ENCODE measurements at places on chromosomes 16 and 17.

GRCh38 chr16:31364421-31364820 is 9.4 kb downstream of the ITGAX start:
- H3K36me3 ChIP-seq, result no peaks in the 10 kb centered on the region
- H3K4me1 ChIP-seq, result no peaks in the 10 kb centered on the region
- no peak for DNase-seq
- H3K4me3 ChIP-seq, result no peak overlapping the region

DNA sequence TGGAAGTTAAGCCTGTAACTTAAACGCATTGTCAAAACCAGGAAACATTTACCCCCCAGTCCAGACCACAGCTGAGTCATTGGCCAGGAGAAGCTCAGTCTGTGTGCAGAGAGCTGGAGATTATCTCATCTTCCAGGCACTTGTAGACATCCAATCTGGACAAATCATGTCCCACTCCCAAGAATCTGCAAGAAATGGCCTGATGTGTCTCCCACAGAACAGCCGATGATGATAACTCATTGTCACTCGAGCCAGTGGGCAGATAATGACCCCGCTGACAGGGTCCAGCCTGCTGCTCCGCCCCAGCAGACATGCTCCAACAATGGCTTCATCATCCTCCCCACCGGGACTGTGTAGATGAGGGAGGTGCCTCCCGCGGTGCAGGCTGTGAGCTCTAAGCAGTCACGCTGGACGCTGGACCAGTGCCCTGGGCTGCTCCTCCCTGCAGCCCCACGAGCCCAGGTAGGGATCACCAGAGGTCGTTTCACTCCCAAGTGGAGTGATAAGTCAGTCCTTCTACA is 322.5 kb downstream of the C16orf95 start:
- no peaks in the 10 kb centered on the region for H3K4me1 ChIP-seq
- no peak overlapping the region for H3K27ac ChIP-seq
- no peak for DNase-seq
- no peaks in the 10 kb centered on the region for H3K27me3 ChIP-seq

GRCh38 chr16:3961449-3961849 is 80.9 kb upstream of the CREBBP start:
- no peak for DNase-seq
- H3K27me3 ChIP-seq, result peaks cover 3% of the 10 kb centered on the region
- H3K4me1 ChIP-seq, result peaks cover 9% of the 10 kb centered on the region

DNA sequence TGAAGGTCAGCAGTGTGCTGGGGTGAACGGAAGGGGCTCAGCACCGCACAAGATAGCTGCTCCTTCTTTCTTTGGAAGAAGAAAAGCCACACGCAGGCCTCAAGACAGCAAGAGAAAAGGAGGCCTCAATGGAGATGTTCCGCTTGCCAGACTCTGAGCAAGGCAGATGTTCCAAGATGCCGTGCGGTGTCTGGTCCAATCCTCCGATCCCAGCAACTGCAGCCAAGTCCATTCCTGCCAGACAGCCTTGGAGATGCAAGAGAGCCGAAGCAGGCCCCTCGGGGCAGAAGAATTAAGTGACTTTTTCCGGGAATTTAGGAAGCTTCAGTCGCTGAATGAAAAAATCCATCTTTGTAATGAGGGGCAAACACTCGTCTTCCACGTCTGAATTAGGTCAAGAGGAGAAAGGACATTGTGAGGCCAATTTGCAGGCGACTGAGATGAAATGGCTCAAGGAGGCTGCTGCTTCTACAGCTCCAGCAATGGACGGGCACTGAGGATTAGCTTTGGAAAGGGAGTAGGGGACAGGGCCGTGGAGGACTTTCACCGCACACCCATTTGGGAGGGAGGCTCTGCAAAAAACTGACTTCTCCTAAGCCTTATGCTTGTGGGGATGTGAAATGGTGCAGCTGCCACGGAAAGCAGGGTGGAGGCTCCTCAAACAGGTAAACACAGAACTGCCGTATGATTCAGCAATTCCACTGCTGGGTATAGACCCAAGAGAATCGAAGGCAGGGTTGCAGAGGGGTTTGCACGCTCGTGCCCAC is 44.7 kb downstream of the RPH3AL start:
- H3K27me3 ChIP-seq, result no peaks in the 10 kb centered on the region
- H3K27ac ChIP-seq, result no peak overlapping the region
- H3K4me1 ChIP-seq, result no peaks in the 10 kb centered on the region
- DNase-seq, result no peak
- no peak overlapping the region for H3K4me3 ChIP-seq
- H3K36me3 ChIP-seq, result no peaks in the 10 kb centered on the region

GRCh38 chr16:48607056-48607825 is 2.7 kb downstream of the N4BP1 start:
- H3K27me3 ChIP-seq, result no peaks in the 10 kb centered on the region
- H3K4me1 ChIP-seq, result peaks cover 56% of the 10 kb centered on the region
- H3K36me3 ChIP-seq, result peaks cover 20% of the 10 kb centered on the region
- no peak overlapping the region for H3K27ac ChIP-seq
- H3K4me3 ChIP-seq, result peak overlapping the region; percentile 95
- no peak for DNase-seq

- no peaks in the 10 kb centered on the region for H3K4me1 ChIP-seq
- H3K36me3 ChIP-seq, result no peaks in the 10 kb centered on the region
- H3K27ac ChIP-seq, result no peak overlapping the region
- H3K27me3 ChIP-seq, result peaks cover 6% of the 10 kb centered on the region
Observed at GRCh38 chr16:53372992-53373871, 61.0 kb upstream of the RBL2 start.

- peaks cover 26% of the 10 kb centered on the region for H3K4me1 ChIP-seq
- no peak for DNase-seq
- no peak overlapping the region for H3K4me3 ChIP-seq
- H3K27ac ChIP-seq, result no peak overlapping the region
Observed at GRCh38 chr16:79067600-79067999, 532.9 kb downstream of the MAF start.

GRCh38 chr16:31875112-31875803 is 1.7 kb downstream of the ZNF267 start:
- peaks cover 47% of the 10 kb centered on the region for H3K4me1 ChIP-seq
- H3K4me3 ChIP-seq, result peak overlapping the region; percentile 96
- H3K27me3 ChIP-seq, result no peaks in the 10 kb centered on the region
- H3K27ac ChIP-seq, result peak overlapping the region; percentile 93

DNA sequence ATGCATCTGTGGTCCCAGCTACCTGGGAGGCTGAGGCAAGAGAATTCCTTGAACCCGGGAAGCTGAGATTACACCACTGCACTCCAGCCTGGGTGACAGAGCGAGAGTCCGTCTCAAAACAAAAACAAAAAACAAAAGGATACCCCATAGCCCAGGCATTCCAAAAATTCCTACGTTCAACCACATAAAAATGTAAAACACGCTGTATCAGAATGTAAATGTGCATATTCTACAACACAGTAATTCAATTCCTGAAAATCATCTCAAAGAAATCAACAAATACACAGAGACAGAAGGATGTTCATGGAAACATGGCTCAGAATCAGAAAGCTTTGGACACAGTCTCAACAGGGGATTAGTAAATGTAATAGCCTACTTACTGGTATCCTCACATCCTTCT is 33.0 kb downstream of the COG7 start:
- DNase-seq, result no peak
- no peak overlapping the region for H3K27ac ChIP-seq
- H3K27me3 ChIP-seq, result no peaks in the 10 kb centered on the region
- peaks cover 24% of the 10 kb centered on the region for H3K36me3 ChIP-seq
- no peak overlapping the region for H3K4me3 ChIP-seq
- no peaks in the 10 kb centered on the region for H3K4me1 ChIP-seq

DNA sequence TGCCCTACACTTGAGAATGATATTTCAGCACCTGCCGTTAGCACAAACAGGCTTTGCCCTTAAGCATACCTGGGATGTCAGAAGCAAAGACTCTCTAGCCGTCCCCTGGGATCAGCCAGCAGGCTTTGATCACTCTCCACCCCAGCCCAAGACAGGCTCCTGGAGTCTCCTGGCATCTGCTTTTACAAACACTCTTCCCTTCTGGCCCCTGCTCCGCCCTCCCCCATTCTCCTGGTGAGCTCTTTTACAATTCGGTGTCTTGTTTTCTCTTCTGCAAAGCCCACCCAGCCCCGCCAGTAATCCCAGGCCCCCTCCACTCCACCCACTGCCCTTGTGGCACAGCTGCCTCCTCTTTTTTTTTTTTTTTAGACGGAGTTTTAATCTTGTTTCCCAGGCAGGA is 50.4 kb downstream of the KATNIP start:
- DNase-seq, result no peak
- H3K27me3 ChIP-seq, result no peaks in the 10 kb centered on the region
- no peak overlapping the region for H3K4me3 ChIP-seq
- H3K36me3 ChIP-seq, result no peaks in the 10 kb centered on the region
- no peak overlapping the region for H3K27ac ChIP-seq

DNA sequence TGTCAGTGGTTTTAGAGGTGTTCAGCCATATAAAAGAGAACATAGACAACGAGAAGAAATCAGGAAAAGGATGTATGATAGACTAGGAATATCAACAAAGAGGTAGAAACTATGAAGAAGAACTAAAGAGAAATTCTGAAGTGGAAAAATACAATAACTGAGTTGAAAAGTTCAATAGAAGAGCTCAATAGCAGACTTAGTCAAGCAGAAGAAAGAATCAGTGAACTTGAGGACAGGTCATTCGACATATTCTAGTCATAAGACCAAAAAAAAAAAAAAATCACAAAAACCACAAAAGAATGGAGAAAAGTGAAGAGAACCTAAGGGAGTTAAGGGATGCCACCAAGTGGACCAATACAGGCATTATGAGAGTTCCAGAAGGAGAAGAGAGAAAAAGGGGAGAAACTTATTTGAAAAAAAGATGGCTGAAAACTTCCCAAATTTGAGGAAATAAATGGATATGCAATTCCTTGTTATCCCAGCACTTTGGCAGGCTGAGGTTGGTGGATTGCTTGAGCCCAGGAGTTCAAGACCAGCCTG is 321.2 kb downstream of the ABCC12 start:
- no peaks in the 10 kb centered on the region for H3K27me3 ChIP-seq
- H3K4me1 ChIP-seq, result no peaks in the 10 kb centered on the region
- no peak for DNase-seq
- no peaks in the 10 kb centered on the region for H3K36me3 ChIP-seq
- H3K27ac ChIP-seq, result no peak overlapping the region

GRCh38 chr17:73648543-73648820 is 4.2 kb upstream of the SDK2 start:
- no peak overlapping the region for H3K4me3 ChIP-seq
- no peaks in the 10 kb centered on the region for H3K36me3 ChIP-seq
- no peak for DNase-seq
- H3K27ac ChIP-seq, result no peak overlapping the region

GRCh38 chr17:30210366-30210765 is 25.1 kb downstream of the SLC6A4 start:
- H3K36me3 ChIP-seq, result no peaks in the 10 kb centered on the region
- no peak overlapping the region for H3K27ac ChIP-seq
- DNase-seq, result no peak

DNA sequence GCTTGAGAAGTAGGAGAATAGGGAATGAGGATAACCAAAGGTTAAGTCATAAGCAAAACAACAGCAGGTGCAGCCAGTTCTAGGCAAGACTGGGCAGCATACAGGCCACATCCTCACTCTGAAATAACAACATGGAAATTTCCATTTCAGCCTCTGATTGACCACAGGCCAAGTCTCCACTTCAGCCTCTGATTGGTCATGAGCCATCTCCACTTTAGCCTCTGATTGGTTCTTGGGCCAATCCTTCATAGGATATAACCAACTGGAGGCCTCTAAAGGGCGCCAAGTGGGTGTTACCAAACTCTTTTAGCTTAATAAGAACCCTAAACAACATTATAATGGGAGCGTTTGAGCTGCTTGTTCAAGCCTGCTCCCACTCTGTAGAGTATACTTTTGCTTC is 512.0 kb downstream of the NPIPA7 start:
- no peaks in the 10 kb centered on the region for H3K36me3 ChIP-seq
- no peak for DNase-seq
- no peaks in the 10 kb centered on the region for H3K4me1 ChIP-seq
- no peak overlapping the region for H3K27ac ChIP-seq
- no peak overlapping the region for H3K4me3 ChIP-seq
- H3K27me3 ChIP-seq, result no peaks in the 10 kb centered on the region

- no peaks in the 10 kb centered on the region for H3K27me3 ChIP-seq
- H3K27ac ChIP-seq, result no peak overlapping the region
- H3K36me3 ChIP-seq, result peaks cover 85% of the 10 kb centered on the region
- no peak for DNase-seq
- H3K4me3 ChIP-seq, result no peak overlapping the region
- no peaks in the 10 kb centered on the region for H3K4me1 ChIP-seq
Observed at GRCh38 chr16:87724490-87725291, 41.1 kb downstream of the KLHDC4 start.

- no peaks in the 10 kb centered on the region for H3K4me1 ChIP-seq
- H3K36me3 ChIP-seq, result no peaks in the 10 kb centered on the region
- DNase-seq, result no peak
Observed at GRCh38 chr16:56980792-56981724, 8.3 kb upstream of the NLRC5 start.

- H3K4me1 ChIP-seq, result no peaks in the 10 kb centered on the region
- no peak for DNase-seq
- no peak overlapping the region for H3K4me3 ChIP-seq
- H3K36me3 ChIP-seq, result no peaks in the 10 kb centered on the region
- no peak overlapping the region for H3K27ac ChIP-seq
- H3K27me3 ChIP-seq, result no peaks in the 10 kb centered on the region
Observed at GRCh38 chr16:52293204-52293603, 253.7 kb downstream of the TOX3 start.

GRCh38 chr17:3710951-3711383 is 12.7 kb upstream of the HASPIN start:
- peak; percentile 81 for DNase-seq
- peak overlapping the region; percentile 67 for H3K27ac ChIP-seq
- H3K27me3 ChIP-seq, result no peaks in the 10 kb centered on the region

GRCh38 chr17:44826123-44826790 is 3.8 kb downstream of the GJC1 start:
- H3K27me3 ChIP-seq, result peaks cover 21% of the 10 kb centered on the region
- no peak for DNase-seq
- no peak overlapping the region for H3K27ac ChIP-seq
- peaks cover 28% of the 10 kb centered on the region for H3K4me1 ChIP-seq

DNA sequence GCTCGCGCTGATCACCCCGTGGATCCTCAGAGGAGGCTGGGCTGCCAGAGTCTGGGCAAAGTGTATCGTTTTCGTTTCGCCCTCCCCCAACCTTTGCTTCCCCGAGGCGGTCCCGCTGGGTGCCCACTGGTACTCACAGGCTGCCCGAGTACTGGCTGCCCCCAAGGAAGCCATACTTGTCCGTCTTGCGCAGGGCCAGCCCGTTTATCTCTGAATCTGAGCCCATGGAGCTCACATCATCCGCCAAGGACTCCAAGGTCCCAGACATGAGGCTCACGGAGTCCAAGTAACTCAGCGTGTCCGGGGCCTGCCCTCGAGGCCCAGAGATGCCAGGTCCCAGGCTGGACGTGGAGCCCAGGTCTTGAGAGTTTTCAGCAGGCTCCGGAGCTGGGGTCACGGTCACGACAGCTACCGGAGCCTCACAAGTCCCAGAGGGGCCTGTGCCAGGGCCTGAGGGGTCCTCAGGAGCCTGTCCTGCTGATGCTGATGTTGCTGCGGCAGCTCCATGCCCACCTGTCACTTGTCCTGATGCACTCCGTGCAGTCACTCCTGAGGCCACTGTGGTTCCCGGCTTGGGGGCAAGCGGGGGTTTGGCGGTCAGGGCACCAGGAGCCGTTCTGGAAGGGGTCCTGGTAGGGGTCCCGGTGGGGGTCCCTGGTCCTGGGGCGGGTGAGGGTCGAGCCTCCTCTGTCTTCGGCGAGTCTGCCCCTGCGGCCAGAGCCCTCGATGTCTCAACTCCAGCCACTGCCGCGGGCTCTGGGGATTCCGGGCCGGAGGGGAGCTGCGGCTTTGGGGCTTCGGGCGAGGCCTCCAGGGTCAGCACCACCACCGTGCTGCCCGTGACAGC is 980 bp downstream of the TBC1D10B start:
- peak; percentile 36 for DNase-seq
- H3K36me3 ChIP-seq, result peaks cover 34% of the 10 kb centered on the region
- H3K4me3 ChIP-seq, result peak overlapping the region; percentile 73
- no peaks in the 10 kb centered on the region for H3K27me3 ChIP-seq
- peaks cover 51% of the 10 kb centered on the region for H3K4me1 ChIP-seq
